ENCODE measurements at places on chromosomes 3 and 15.

DNA sequence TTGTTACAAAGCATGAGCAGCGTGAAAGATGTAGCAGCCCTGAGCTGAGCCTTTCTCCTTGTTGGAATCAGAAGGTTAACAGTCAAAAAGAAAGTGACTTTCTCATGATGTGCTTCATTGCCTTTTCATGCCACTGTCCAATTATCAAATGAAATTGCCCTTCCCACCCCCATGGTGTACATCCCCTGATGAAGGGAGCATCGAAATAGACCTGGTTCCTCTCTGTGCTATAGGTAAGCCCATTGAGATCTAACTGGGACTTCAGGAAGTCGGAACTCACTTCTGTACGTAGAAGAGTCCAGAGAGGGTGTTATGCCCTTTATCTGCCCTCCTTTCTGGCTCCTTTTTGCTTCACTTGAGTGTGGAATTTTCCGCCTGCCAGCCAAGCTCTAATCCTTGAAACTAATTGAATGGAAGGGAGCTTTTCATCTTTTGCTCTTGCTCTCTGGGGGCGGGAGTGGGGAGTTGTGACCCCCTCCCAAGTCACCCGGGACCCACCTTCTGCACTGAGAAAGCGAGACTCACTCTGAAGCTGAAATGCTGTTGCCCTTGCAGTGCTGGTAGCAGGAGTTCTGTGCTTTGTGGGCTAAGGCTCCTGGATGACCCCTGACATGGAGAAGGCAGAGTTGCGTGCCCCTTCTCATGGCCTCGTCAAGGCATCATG lies 20.9 kb downstream of the ABHD6 start:
- DNase-seq, result no peak

DNA sequence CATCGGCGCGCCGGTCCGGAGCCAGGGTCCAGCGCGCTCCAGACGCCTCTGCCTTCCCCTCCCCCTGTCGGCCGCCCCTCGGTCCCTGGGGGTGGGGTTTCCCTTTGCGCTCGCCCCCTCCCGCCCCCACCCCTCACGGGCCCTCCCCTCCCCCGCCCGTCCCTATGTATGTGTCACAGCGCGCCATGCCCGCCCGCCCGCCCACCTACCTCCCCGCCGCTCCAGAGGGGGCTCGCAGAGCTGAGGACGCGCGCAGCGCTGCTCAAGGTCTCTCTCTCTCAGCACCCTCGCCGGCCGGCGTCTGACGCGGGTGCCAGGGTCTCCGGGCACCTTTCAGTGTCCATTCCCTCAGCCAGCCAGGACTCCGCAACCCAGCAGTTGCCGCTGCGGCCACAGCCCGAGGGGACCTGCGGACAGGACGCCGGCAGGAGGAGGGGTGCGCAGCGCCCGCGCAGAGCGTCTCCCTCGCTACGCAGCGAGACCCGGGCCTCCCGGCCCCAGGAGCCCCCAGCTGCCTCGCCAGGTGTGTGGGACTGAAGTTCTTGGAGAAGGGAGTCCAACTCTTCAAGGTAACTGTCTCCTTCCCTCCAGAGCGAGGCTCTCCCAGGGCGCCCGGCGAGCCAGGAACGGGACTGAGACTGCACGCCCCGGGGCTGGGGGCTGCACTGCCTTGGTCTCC lies at the start of gene ACAN:
ACAN (plus strand) TSS at position 196 of the 679 bp plus-strand sequence. CDS start 32,771 bp downstream, outside the sequence.
- DNase-seq, result no peak

DNA sequence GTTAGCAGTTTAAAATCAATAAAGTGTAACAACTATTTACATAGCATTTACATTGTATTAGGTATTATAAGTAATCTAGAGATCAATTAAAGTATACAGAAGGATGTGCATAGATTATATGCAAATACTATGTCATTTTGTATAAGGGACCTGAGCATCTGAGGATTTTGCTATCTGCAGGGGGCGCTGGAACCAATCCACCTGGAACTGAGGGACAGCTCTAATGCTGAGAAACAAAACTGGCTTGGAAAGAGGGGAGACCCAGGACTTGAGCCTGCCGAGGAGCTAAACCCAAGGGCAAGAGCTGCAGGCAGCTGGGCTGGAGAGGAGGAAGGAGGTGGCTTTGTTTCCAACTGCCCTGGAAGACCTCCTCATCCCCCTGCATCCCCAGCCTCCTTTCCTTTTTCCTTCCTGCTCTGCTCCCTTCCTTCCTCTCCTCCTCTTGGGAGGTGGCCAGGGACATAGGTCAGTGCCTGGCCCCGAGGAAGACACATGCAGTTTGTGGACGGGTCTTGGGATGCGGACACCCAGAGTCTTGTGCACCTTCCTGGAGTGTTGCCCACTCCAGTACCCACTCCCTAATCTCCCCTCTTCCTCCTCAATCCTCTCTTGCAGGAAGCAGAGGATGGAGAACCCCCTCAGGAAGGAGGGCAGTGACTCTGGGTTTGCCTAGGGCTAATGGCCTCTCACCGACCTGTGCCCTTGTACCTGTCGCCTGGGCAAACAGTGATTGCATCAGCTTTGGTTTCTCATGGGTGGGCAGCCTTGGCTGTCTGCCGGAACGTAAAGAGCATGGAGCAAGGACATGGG lies 825 bp upstream of the RTP3 start:
- DNase-seq, result no peak

DNA sequence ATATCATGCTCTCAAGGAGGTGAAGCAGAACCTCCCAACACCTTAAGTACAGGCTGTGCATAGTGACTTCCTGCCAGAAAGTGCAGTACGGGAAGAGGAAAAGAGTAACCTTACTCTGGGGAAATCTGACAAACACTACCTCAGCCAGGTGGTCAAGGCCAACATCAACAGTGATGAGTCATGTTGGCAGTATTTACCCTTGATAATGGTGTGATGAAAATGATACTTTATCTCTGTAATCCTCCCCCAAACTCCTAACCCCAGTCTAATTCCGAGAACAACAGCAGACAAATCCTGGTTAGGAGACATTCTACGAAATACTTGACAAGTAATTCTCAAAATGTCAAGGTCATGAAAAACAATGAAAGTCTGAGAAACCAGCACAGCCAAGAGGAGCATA lies 26.5 kb downstream of the ANKDD1A start:
- DNase-seq, result no peak

GRCh38 chr15:40254452-40254851 lies 15.6 kb downstream of the PAK6 start:
- DNase-seq, result no peak

- no peak for DNase-seq
These were observed 51.8 kb upstream of the DGKG start for GRCh38 chr3:186413615-186414415.

- no peak for DNase-seq
These were observed 9.7 kb upstream of the EIF1B start for GRCh38 chr3:40299721-40300335.

DNA sequence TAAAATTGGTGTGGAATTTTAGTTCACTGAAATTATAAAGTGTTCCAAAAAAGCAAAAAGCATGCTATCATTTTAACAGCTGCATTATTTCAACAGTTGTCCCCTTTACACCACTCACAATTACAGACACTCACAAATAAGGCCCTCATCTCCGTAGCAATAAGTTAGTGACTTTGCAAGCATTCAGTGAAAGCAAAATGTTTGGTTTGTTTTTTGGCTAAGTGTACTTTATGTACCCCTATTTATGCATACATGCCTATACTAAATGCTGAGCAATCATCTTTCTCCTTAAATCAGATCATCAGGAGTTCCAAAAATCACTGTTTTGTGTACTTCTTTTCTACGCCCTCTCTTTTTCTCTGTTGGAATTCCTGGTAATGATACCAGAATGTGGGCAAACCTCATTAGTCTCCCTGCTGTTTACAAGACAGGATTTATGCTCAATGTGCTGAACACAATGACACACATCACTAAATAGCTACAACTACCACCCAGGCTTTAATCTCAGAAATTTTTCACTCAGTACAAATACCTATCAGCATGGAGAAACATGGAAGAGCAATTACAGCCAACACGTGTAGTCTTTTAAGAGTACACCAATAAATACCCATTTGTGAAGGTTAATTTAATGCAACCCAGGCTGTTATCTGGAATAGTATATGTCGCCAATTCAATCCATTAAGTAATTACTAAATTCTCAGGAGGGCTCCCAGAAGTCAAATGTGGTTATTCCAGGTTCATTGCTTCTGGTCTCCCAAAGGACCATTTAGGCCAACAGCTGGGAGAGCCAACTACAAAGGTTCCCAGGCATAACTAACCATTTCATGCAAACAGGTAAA lies 12.0 kb downstream of the ALDH1A2 start:
- no peak for DNase-seq

DNA sequence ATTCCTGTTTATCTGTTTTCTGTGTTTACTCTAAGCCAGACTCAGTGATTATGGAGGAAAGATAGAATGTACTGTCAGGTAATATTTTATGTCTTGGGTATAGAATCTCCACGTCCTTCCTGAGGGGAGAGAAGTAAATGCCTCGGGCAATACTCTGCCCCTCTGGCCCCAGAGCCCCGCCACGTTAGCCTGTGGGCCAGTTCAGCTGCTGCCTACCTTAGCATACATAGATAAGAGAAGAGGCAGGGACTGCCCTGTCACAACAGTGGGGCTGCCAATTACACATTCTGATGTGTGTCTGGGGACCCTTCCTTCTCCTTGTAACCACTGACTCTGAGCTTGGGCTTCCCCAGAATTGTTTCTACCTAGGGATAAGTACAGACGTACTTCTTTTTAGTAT lies 347.7 kb upstream of the ATP11B start:
- DNase-seq, result no peak

GRCh38 chr15:63699101-63699785 lies 102.1 kb downstream of the FBXL22 start:
- DNase-seq, result no peak

DNA sequence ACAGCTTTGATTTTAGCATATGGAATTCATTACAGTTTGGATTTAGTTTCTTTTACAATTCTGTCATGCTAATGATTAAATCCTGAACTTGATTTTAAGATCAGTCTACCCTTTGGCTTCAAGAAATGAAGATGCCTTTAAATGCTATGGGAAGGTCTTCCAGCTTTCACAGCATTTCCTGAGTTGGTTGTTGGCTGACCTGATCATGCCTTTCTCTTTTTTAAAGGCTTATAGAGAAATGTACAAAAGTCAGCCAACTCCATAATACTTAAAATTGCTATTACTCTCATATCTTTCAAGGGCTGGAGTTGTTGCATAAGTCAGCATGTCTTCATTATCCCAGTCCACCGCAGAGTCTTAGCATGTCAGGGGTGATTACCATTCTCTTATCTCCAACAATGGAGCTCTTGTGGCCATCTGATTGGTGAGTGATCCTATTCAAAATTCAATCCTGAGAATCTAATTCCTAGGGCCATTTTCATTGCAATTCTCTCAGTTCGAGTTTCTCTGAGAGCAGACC lies 123.8 kb downstream of the GMNC start:
- DNase-seq, result no peak

- no peak for DNase-seq
These were observed 216.3 kb upstream of the TLE3 start for GRCh38 chr15:70314018-70314354.

DNA sequence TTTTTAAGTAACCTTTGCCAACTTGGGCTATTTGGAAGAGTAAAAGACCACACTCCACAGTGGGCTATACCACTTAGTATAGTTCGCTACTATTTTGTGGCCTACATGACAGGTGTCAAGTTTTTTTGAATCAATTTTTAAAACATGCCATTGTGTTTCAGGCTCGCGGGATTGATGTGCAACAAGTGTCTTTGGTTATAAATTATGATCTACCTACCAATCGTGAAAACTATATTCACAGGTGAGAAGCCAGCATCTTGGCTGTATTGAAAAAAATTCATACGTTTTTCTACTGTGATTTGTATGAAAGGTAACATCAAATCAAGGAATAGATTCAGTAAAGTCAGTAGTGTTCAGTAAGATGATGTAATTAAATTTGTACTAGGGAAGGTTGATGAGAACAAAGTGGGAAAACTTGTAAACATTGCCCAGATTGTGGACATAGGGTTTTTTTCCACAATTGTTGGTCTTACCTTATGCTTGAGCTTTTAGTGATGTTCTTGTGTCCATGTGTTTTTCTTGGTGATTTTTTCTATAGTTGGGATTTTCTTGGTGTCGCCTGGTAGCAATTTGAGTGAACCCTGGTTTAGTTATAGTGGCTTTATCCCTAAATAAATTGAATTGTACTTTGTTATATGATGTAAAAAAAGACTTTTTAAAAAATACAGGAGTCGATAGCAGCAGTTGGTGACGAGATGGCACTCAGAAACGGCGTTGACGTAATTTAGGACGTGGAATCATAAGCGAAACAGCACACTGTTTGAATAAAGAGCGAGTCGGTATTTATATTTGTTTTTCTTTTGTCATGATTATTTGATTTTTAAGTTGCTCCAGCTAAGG lies 4.5 kb downstream of the EIF4A2 start:
- no peak for DNase-seq

DNA sequence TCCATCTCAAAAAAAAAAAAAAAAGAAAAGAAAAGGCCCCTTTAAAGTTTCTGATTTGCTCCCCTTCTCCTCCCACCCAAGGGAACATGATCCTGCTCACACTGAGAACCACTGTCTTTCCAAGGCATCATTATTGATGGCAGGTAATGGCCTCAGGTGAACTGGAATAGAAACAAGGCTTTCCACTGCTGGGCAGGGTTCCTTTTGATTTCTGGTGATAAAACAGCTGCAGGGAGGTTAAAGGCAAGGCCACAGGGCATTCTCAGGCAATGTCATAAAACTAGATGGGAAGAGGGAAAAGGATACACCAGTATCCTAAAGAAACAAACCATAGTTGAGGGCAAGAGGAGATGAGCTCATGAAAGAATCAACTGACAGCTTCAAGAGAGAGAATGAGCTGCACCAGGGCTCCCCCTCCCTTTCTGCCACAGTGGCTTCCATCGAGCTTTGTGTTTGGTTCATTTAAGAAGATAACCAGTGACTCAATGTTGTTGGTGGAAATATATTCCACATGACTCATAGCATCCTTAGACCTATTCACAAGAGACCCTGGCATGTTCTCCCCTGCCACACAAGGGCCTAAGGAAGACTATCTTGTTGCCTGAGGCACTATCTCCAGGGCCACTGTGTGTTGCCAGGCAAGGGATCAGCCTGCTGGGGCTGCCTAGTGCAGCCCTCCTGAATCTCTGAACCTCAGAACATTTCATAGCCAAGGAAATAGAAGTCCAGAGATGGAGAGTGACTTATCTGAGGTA lies 86.4 kb downstream of the WDR76 start:
- peak; percentile 94 for DNase-seq

- DNase-seq, result no peak
These were observed 775.8 kb upstream of the ARPP21 start for GRCh38 chr3:34863485-34863884.

DNA sequence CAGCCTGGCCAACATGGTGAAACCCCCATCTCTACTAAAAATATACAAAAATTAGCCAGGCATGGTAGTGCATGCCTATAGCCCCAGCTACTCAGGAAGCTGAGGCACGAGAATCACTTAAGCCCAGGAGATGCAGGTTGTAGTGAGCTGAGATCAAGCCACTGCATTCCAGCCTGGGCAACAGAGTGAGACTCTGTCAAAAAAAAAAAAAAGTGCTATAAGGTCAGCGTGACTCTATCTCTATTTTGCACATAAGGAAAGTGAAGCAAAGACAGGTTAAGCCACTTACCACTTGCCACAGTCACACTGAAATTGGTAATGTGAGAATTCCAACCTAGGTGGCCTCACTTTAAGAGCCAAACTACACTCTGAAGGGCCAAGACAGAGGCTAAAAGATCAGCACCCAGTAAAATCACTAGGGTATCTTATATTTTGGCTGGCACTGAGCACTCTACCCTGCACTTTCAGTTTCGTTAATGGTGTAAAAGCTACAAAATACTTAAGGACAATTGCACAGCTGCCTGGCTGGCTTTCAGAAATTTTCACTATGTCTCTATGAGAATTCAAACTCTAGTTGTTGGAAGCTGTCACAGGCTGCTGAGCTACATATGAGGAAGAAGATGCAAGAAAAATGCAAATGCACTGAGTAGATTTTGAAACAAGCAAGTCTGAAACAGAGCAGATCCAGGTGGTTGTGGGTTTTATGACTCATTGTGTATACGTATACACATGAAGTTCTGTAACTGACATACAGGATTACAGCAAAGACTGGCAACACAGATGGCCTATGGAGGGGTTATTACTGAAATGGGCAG lies 32.7 kb downstream of the TRANK1 start:
- DNase-seq, result peak; percentile 30
